ENCODE measurements at places on chromosomes 11 and 22.
A peak's percentile ranks its signal among the peaks of the same experiment; 100 is the strongest.

DNA sequence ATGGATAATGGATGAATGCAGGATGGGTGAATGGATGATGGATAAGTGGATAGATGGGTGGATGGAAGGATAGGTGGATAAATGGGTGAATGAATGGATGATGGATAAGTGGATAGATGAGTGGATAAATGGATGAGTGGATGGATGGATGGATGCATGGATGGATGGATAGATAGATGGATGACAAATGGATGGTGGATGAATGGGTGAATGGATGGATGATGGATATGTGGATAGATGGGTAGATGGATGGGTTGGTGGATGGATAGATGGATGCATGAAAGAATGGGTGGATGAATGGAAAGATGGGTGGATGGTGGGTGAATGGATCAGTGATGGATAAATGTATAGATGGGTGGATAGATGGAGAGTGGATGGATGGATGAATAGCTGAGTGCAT is 564.8 kb downstream of the MIAT start:
- DNase-seq: no peak

DNA sequence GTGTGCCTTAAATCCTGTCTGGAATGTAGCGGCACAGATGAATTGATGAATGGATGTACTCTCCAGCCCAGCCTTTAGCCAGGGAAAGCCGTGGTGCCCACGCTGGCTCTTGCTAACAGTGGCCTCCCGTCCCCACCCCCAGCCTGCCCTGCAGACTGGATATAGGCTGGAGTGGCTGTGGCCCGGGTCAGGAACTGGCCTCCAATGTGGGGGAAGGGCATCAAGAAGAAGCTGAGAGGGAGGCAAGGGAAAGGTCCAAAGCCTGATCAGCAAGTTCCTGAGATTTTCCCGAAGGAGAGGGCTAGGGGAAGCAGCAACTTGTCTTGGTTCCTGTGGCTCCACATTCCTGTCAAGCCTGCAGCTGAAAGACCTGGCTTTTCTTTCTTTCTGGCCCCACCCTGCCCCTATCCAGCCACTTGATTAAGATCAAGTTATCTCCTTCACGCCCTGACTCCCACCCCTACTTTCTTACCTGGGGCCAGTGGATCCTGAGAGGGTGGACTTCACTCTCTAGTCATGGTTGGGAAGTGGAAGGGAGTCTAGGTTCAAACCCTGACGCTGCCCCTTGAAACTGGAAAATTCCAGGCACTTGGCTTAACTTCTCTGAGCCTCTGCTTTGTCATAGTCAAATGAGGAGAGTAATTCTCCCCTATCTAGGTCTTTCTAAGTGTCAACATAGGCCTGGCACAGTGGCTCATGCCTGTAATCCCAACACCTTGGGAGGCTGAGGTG is 11.0 kb upstream of the MICALL1 start:
- DNase-seq: no peak

DNA sequence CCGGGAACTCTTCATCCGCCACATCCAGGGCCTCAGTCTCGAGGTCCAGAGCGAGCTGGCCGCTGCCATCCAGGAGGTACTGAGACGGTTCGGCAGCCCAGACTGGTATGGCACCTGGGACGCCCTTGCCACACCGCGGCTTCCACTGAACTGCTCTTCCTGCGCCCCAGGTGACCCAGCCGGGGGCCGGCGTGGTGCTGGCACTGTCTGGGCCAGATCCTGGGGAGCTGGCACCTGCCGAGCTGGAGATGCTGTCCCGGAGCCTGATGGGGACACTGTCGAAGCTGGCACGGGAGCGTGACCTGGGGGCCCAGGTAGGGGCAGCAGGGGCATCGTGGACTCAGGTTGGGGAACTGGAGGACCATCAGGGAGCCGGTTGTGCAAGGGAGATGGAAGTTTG is 1.4 kb downstream of the CCDC88B start:
- DNase-seq: no peak

- DNase-seq: no peak
Measured at GRCh38 chr11:12675951-12676711, 1.9 kb downstream of the TEAD1 start.

- DNase-seq: no peak
Measured at GRCh38 chr22:28808716-28809355, 8.5 kb upstream of the XBP1 start.

DNA sequence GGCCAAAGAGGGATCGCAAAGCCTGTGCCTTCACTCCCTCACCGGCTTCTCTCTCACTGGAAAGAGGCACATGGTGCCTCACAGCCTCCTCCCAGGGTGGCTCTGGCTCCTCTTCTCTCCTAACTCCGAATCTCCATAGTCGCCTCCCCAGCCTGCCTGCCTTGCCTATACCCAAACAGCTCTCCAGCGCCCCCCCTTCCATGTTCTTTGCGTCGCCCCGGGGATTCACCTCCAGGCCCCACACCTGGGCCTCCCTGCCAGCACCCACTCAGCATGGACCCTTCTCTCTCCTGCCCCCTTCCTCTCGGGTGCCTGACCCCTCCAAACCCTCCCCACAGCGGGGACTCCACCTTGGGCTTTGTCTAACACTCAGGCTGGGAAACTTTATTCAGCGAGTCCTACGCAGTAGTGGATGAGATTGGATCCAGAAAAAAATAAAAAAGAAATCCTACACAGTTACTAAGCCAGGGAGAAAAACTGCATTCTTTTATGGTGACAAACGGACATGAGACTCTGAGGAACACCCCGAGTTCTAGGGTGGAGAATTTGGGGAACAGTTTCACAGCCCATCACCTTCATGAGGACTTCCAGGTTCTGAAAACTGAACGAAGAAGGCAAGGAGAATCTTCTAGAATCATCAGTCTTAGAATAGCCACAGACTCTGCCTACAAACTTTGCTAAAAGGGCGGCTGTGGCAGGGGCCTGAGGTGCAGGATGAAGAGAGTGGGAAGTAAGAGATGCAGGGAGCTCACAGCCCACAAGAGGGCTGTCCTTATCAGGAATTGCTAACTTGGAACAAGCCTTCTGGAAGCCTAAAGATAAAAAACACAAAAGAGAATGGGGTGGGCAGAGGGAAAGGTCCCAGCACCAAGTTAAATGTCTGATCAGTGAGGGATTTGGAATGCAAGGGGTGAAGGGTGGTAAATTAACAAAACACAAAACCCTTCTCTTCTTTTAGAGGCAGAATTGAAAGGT is 5.3 kb downstream of the PPM1F start:
- no peak for DNase-seq

DNA sequence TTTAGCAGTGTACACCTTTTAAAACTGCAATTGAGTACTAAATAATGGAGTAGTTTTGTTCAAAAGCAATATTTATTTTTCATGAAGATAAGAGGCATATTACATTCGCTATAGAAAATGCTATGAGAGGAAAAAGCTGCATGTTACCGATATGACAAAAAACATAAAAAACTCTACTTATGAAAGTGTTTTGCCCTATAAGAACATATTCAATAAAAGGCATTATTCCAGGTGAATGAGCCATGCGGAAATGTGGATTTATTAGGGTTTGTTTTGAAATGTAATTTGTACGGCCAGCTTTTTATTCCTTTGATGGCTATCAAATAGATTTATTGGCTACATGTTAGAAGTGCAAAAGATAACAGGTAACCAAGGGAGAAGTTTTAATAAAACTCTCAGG is 129.3 kb upstream of the DDI1 start:
- no peak for DNase-seq

- DNase-seq: peak; percentile 38
Measured at GRCh38 chr22:50314455-50315288, 7.2 kb upstream of the PLXNB2 start.

- DNase-seq: no peak
Measured at GRCh38 chr11:102685338-102685737, 20.2 kb downstream of the MMP27 start.

GRCh38 chr11:25991476-25991875 is 340.5 kb upstream of the ANO3 start:
- no peak for DNase-seq

GRCh38 chr11:75406338-75406777 is 7.0 kb downstream of the RPS3 start:
- DNase-seq: no peak

- no peak for DNase-seq
Measured at GRCh38 chr11:37712251-37712650, 1114.2 kb upstream of the RAG2 start.

- no peak for DNase-seq
Measured at GRCh38 chr11:73070653-73071052, 71.5 kb downstream of the FCHSD2 start.

- no peak for DNase-seq
Measured at GRCh38 chr22:45752036-45752435, 80.4 kb downstream of the ATXN10 start.

GRCh38 chr11:125262194-125262829 is 97.8 kb downstream of the PKNOX2 start:
- DNase-seq: no peak

GRCh38 chr11:2156416-2157182 is 4.4 kb downstream of the INS start:
- no peak for DNase-seq

DNA sequence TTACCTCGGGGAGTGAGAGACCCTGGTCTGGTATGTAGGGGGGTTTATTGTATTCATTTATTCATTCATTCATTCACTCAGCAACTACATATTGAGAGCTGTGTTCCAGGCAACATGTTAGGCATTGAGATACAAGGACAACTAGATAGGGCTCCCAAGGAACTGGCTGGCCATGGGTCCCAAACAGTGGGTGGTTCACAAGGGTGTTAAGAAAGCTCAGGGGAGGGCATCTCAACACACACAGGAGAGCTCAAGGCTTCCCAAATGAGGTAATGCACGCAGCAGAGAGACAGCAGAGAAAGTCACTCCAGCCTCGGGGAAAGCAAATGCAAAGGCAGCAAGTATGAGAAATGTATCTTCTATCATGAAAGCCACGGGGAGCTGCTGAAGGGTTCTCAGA is 51.8 kb downstream of the BTG4 start:
- DNase-seq: no peak

- DNase-seq: peak; percentile 87
Measured at GRCh38 chr22:42368379-42369249, 63.6 kb downstream of the NFAM1 start.

- DNase-seq: no peak
Measured at GRCh38 chr11:117172724-117173421, 5.7 kb upstream of the SIDT2 start.

- DNase-seq: peak; percentile 85
Measured at GRCh38 chr11:16226245-16226644, 130.1 kb downstream of the SOX6 start.

DNA sequence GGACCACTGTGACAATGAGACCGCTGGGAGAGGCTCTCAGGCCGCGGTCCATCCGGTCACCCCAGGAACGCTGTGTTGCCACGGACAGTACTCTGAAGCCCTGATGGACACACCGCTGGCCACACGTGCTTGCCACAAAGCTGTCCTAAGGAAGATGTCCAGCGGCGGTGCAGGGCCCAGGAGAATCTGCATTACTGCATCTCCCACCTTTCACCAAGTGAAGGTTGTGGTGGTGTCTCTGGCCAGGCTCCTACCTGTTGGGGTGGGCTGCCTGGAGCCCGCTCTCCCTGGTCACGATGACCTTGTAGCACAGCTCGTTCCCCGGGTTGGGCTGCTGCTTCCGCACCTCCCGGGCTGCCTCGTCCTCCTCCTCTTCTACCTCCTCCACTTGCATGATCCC is 4.2 kb downstream of the TTLL12 start:
- DNase-seq: no peak

DNA sequence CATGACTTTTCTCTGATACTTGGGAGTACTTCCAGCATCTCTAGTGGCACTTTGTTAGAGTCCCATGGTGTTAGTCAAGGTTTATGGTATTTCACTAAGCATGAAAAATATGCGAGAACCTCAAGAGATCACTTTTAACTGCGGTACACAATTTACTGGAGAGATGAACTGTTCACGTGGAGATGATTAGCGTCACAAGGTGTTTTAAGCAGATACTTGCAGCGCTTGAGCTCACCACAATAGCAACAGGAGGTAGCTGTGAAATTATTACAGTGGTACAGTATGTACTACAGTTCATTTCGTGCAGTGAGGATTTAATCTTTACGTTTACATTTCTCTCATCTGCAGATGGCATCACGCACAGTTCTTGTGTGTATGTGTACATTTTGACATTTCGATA is 4.5 kb downstream of the PARVA start:
- no peak for DNase-seq

GRCh38 chr11:83823461-83824025 is 537.4 kb upstream of the CCDC90B start:
- no peak for DNase-seq

DNA sequence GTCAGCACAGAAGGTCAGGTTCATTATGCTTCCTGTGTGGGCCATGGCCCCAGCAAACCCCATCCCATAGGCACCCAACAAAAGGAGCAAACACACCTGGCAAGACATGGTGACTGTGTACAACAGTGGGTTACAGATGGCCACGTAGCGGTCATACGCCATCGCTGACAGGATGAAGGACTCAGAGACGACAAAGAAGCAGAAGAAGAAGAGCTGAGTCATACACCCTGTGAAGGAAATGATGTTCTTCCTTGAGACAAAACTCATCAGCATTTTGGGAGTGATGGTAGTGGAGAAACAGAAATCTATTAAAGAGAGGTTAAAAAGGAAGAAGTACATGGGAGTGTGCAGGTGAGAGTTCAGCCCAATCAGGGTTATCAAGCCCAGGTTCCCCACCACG is 309 bp downstream of the OR8B12 start:
- no peak for DNase-seq

DNA sequence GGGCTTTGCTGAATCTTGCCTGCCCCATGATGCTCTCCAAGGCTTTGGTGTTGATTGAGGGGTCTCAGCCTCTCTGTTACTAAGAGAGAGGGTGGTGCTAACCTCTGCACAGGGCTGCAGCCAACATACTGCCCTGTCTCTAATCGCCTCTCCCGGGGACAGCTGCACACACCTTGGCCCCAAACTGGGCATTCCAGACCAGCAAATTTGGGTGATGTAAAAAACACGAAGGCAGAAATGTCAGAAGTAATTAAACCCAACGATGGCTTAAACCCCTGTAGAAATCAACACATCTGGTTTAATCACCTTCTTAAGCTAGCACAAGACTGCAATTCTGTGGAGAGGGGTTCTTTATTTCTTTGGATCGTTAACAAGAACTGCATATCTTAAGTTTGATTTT is 116.5 kb downstream of the FEZ1 start:
- DNase-seq: no peak

DNA sequence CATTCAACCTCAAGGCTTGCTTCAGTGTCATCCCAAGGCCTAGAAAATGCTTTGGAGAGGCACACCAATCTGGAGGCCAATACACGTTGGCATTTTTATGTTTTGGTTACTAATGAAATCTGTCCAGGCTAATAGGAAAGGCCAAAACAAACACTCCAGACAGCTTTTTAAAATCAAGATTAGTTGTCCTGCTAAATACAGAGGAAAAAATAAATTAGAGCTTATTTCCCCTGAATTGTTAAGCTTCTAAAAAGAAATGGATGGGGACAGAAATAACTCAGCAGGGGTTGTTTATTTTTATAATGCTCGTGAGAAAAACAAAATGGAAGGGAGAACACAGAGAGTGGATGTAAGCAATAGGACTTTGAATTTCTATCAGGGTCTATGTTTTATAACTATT is 438.5 kb upstream of the LRRC4C start:
- DNase-seq: no peak
